ENCODE measurements at places on chromosomes 5 and 9.
A peak's percentile ranks its signal among the peaks of the same experiment; 100 is the strongest.

DNA sequence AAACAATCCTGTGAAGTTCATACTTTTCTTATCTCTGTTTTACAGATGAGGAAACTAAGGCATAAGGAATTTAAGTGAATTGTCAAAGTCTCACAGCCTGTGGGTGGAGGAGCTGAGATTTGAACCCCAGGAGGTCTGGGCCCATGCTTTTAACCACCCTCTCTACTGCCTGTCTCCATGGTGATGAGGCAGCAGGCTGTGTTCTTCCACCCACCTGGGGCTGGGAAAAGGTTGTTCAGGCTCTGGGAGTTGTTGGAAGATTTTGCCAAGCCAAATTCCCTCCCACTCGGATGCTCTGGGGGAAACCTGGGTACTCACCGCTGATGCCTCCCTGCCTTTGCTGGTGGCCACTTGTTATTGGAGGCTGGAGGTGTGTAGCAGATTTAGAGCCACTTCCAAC lies 18.3 kb upstream of the SYNPO start:
- no peak for DNase-seq

- no peak for DNase-seq
Measured at GRCh38 chr9:95129476-95130291, 187.8 kb downstream of the FANCC start.

DNA sequence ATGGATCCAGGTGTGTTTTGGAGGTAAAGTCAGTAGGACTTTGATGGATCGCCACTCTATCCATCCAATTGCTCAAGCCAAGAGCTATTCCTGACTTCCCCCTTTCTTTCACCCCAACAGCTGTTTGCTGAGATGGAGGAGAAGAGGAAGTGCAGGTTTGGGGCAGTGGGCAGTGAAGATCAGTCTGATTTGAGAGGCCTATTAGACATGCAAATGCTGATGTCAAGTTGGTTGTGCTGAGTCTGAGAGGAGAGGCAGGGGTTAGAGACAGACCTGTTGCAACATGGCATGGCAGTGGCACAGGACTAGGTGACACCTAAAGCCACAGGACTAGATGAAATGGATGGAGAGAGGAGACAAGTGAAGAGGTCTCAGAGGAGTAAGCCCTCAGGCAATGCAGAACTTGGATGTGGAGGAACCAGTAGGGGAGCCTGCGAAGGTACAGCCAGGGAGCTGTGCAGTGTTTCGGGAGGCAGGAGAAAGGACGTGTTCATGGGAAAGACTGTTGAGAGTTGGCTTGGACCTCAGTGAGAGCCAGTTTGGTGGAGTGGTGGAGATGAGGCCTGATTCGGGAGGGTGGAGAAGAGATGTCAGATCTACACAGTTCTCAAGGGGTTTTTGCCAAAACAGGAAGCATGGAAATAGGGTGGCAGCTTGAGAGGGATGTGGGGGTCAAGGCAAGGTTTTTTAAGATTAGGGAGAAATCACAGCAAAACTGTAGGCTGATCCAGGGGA lies 175.0 kb downstream of the MACROH2A1 start:
- DNase-seq, result no peak

GRCh38 chr9:2216591-2216990 lies 201.4 kb downstream of the SMARCA2 start:
- DNase-seq, result no peak

- DNase-seq, result no peak
Measured at GRCh38 chr5:180624587-180624986, 24.8 kb downstream of the FLT4 start.

- no peak for DNase-seq
Measured at GRCh38 chr9:121372239-121373010, 2.4 kb upstream of the STOM start.

DNA sequence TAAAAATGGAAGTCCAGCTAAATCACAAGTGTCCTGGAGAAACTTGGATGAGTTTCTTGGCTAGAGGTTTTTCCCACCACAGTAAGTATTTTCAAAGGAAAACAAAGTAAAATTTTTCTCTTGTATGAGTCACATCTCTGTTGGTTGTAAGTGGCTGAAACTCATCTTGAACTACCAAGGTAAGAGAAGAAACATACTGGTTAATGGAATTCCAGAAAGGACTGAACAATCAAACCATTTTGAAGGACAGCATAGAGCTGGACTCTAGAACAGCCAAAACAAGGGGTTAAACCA lies 102.8 kb upstream of the CDKN2B start:
- no peak for DNase-seq

- DNase-seq, result no peak
Measured at GRCh38 chr5:152638996-152639552, 234.0 kb upstream of the NMUR2 start.

DNA sequence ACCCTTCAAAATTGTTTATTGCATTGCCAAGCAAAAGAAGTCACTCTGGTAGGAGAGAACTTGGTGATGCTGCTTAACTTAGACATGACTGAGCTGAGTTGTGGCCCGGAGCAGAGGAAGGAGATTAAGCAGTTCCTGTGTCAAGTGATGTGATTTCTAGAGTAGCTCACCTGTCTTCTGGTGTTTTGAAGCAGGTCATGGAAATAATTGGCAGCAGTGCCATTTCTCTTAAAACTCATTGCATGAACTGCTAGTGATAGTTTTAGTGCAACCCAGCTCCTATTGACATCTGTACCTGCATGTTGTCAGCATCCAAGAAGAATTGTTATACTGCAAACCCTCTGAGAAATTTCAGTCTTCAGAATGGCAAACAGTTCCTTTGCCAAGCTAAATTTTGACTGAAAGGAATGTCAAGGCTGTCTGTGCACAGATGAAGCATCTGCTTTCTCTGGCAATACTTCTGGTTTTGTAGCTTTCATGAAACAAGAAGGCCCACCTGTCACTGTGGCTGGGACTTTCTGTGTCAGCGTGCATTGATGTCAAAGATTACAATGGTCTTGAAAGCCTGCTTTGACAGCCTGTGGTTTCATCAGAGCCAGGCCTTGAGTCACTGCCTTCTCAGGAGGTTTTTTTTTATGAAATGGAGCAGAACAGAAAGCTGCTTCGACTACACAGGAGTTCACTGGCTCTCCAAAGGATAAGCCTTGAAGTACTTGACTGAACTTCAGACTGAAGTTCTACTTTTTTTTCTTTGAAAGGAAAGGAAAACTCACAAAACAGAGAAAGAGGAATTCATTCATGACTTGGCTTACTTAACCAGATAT lies 90.6 kb downstream of the RALGPS1 start:
- DNase-seq, result no peak

DNA sequence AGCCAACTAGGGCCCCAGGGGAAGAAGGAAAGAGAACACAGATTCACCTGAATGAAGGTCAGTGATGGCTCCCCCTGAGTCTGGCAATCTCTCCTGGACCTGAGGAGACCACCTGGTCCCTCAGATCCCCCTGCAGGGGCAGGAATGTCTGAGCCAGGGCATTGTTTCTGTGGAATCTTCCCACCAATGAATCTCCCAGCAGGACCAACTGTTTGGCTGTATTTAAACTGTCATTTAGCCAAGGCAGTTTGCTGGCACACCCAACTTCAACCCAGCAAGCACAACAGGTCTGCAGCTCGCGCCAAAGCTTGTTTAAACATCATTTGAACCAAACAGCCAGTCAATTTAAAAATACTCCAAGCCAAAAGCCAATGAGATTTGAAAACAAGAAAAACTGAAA lies 92.6 kb downstream of the SH3TC2 start:
- no peak for DNase-seq

- DNase-seq, result no peak
Measured at GRCh38 chr9:130226112-130226511, 39.4 kb upstream of the HMCN2 start.

- DNase-seq, result no peak
Measured at GRCh38 chr9:137354845-137355760, 53.0 kb upstream of the NRARP start.

DNA sequence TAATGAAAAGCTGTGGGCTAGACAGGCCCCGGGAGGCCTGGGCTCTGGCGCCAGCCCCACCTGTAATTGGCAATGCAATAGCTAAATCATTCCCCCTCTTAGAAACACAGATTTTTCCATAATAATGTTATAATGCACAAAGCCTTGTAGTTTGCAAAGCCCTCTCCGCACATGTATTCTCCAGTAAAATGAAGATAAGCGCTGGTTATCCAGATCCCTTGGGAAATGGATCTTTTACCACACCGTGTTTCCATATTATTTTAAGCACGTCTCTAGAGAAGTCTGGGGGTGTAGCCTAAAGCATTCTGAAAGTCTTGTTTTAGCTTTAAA lies 1.1 kb upstream of the APBA1 start:
- DNase-seq, result no peak

GRCh38 chr9:70205366-70206020 lies 53.3 kb upstream of the SMC5 start:
- no peak for DNase-seq

- no peak for DNase-seq
Measured at GRCh38 chr9:136364942-136365774, 1.6 kb upstream of the DNLZ start.

- no peak for DNase-seq
Measured at GRCh38 chr5:97657239-97657638, 474.2 kb upstream of the RIOK2 start.

DNA sequence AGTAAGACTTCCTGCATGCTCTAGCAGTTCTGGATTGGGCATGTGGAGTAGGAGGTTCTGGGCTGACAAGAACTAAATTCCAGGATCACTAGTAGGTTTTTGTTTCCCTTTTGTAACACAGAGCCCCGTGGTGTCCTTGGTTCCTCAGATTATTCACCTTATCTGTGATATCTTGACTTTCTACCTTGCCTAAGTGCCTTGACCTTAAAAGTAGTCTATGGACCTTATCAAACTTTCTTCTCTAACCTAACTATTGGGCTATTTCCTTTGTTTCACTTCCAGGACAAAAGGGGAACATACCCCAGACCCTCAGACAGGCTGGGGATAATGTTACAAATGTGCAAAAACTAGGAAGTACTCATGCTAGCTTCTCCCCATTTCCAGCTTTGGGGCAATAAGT lies 595.3 kb downstream of the PSAT1 start:
- no peak for DNase-seq

GRCh38 chr5:74035521-74035937 lies 409.5 kb downstream of the ARHGEF28 start:
- peak; percentile 56 for DNase-seq

DNA sequence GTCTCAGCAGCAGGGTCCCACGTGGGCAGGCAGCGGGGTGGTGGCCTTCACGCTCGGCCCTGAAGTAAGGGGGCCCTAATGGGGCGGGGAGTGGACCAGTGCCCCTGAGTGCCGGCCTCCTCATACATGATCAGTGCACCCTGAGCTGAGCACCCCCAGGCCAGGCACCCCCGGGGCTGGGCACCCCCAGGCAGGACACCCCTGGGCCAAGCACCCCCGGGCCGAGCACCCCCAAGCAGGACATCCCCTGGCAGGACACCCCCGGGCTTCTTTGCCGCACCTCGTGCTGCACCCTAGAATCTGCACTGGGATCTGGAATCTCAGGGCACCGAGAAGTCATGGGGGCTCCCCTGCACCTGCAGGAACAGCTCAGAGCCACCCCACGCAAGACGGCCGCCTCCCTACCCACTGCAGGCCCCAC lies 51.4 kb downstream of the EXD3 start:
- DNase-seq, result no peak

DNA sequence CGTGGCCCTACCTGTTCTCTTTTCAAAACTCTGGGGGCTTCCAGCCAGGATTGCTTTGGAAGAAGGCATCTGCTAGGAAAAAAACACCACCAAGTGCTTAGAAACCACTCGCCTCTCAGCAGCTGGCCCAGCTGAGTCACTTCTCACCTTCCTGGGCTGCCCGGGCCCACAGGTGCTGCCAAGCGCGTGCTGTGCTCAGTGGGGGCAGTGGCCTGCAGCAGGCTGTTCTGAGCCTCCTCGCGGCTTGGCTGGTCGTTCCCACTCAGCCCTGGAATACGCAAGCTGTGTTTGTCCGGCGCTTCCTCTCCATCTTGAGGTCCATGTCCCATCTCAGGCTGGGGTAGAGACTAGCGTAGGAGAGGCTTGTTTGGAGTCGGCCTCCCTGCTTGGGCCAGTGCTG lies 102.5 kb upstream of the FCN2 start:
- no peak for DNase-seq

DNA sequence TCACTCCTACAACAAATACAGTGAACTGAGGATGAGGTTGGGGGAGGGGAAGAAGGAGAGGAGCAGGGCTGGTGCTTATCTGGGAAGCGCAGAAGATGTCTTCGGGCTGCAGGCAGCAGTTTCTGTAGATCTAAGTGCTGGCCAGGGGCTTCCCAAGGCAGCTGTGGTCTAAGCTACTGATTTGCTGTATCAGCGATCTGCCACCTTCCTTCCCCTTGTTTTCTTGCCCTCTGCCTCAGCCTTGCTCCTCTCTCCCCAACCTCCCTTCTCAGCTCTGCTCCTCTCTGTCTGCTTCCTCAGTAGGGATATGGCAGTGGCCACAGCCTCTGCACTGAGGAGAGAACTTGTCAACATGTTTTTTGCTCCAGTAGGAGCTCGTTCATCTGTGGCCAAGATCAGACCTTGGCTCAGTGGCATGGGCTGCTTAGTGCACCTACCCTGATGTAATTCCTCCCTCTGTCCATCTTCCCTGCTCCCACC lies 42.8 kb upstream of the IL6ST start:
- no peak for DNase-seq

DNA sequence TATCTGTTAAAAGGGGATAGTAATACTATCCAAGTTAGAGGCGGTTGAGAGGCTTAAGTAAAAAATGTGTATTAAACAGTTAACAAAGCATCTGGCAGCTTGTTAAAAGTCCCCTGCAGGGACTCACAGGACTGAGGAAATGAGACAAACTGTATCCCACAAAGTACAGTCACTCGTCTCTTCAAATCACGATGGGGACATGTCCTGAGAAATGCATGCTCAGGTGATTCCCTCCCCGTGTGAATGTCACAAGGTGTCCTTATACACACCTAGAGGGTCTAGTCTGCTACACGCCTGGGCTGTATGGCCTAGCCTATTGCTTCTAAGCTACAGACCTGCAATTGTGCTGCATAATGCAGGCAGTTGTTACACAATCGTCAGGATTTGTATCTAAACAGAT lies 237.0 kb downstream of the IRX2 start:
- DNase-seq, result no peak

GRCh38 chr9:18014556-18014955 lies 435.7 kb downstream of the SH3GL2 start:
- no peak for DNase-seq

DNA sequence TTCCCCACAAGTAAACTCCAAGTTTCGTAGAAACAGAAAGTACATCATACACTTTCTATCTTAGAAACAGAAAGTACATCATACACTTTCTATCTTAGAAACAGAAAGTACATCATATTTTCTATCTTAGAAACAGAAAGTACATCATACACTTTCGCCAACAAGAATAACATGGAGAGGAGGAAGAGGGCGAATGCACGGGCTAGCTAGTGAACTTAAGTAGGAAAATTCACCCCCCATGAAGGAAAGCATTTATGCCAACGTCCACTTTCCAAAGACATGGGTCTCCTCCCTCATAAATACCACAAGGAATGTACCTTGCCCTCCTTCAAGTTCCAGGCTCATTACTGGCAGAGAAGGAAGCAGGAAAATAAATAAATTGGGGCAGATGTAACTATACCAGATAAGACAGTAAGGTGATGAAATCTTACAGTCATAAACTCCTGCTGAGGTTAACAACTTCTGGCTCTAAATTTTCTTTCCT lies 64.7 kb downstream of the FRMD3 start:
- no peak for DNase-seq

Measured in iPS DF 19.7 (cell line).